Inflammatory macrophage (primary cell): ENCODE measurements at places on chromosomes 4 and X.

- no peak for DNase-seq
These were observed 104.9 kb upstream of the ARMCX2 start for GRCh38 chrX:101764538-101764937.

- DNase-seq: no peak
These were observed 2.1 kb downstream of the TEC start for GRCh38 chr4:48267574-48267973.

- no peak for DNase-seq
These were observed 852 bp downstream of the MAGEH1 start for GRCh38 chrX:55452833-55453124.

- DNase-seq: no peak
These were observed 53.2 kb downstream of the ADGRA3 start for GRCh38 chr4:22462688-22463087.

- no peak for DNase-seq
These were observed 755.9 kb downstream of the PCDH19 start for GRCh38 chrX:99654188-99654587.

GRCh38 chrX:66328950-66329596, 165.0 kb downstream of the HEPH start:
- DNase-seq: no peak

- no peak for DNase-seq
These were observed 7.9 kb upstream of the CTSO start for GRCh38 chr4:155961575-155961974.

DNA sequence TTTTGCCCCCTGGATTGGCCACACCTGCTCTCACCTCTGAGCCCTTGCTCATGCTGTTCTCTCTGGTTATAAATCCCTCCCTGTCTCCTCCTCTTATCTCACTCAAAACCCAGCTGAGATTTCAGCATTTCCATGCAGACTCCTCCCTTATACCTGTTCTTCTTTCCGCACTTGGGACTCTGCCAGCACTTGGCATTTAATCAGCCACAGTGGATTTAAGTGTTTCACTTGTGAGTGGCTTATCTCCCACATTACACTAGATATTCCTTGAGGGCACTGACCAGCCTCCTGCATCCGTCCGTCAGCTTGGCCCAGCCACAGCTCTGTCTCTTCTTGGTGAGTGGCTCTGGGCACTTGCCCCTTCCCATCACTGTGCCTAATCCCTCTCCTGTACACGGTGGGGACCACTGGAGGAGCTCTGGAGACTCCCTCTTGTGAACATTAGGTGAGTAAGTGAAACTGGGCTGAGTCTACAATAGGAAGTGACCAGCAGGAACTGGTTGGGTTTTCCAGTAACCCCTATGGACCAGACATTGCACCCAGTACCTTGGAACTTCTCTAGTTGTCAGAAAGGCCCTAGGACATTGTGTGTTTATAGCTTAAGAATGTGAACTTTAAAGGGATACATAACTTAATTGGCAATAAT, 19.9 kb downstream of the FGFBP1 start:
- DNase-seq: no peak

- no peak for DNase-seq
These were observed 314.1 kb downstream of the PPP1R2C start for GRCh38 chrX:42463706-42464490.

GRCh38 chr4:106126062-106126461, 189.9 kb downstream of the TBCK start:
- no peak for DNase-seq

DNA sequence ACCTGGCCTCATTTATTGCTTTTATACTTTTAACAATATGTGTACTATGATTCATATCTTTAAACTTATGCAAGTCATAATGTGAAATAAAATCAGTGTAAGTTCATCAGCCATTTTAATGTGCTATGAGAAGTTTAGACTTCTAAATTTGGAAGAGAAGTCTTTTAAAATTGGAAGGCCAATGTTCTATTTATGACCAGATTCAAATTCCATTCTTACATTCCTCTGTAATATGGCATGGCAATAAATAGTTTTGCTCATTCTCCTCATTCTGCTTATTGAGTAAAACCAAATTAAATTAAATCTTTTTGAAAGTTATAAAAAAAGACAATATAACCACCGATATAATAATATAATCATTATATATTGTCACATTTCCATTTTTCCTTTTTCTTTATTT, 126.2 kb downstream of the SORBS2 start:
- no peak for DNase-seq

DNA sequence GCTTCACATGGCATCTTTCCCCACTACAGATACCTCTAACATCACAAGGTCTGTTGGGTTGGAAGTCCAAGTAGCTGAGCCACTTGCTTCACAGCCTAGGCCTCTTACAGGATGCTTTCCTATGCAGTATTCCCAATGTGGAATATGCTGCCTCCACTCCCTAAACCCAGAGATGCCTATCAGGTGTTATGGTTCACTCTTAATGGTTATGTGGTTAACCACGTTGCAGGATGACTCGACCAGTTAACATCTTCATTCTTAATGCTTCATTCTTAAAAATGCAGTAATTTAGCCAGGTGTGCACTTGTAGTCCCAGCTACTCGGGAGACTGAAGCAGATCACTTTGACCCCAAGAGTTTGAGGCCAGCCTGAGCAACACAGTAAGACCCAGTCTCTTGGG, 24.2 kb downstream of the HAUS3 start:
- no peak for DNase-seq

DNA sequence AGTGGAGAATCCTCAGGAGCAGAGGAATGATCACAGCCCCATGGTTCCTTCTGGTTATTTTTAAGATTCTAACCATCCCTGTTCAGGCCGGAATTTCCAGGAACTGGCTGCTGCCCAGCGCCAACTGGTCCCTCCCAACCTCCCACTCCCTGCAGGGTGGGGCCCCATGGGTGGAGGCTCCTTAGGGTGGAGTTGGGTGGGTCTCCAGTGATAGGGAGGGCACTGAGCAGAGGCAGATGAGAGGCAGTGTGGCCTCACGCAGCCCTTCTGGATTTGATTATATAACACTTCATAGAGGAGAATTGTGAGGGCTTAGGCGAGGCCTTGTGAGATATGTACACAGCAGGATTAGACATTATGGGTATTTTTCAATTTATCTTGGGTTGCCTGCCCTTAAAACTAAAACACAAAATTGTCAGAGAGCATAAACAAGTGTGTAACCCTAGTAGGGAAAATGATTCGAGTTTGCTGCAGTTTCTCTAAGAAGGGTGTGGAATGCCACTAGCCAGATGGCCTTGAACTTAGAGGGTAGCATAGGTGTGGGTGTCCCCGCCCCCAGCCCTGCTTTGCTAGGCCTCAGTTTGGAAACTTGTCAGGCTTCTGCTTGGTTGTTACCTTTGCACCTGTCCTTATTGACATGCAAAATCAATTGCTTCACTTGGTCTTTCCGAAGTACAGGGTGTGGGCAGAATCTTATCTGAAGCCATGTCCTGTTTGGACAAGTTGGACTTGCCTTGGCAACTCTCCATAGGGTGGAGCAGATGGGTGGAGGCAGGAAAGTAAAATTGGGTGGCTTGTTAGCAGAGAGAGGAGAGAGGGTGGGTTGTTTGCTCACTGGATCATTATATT, 9.4 kb downstream of the KLF3 start:
- peak; percentile 57 for DNase-seq

DNA sequence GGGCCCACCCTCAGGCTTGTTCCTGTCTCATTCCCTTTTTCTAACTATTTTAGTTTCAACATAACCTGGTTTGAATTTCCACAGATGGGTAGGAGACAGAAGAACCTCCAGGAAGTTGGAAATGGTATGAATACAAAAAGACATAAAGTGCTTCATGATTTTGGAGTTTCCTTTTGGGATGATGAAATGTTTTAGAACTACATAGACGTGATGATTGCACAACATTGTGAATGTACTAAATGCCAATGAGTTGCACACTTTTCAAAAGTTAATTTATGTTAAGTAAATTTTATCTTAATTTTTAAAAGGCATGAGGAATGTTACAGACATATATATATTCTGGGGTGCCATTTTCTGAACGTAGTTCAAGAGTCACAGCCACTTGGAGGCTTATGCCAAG, 41.1 kb upstream of the IBSP start:
- no peak for DNase-seq
